Right lobe of liver (tissue), 6 donors: ENCODE measurements at places on chromosomes 2 and 18. TPM values are rescaled to one million over a fixed set of nuclear protein-coding genes. Genes with fewer than 3 reads are reported as not detected.

DNA sequence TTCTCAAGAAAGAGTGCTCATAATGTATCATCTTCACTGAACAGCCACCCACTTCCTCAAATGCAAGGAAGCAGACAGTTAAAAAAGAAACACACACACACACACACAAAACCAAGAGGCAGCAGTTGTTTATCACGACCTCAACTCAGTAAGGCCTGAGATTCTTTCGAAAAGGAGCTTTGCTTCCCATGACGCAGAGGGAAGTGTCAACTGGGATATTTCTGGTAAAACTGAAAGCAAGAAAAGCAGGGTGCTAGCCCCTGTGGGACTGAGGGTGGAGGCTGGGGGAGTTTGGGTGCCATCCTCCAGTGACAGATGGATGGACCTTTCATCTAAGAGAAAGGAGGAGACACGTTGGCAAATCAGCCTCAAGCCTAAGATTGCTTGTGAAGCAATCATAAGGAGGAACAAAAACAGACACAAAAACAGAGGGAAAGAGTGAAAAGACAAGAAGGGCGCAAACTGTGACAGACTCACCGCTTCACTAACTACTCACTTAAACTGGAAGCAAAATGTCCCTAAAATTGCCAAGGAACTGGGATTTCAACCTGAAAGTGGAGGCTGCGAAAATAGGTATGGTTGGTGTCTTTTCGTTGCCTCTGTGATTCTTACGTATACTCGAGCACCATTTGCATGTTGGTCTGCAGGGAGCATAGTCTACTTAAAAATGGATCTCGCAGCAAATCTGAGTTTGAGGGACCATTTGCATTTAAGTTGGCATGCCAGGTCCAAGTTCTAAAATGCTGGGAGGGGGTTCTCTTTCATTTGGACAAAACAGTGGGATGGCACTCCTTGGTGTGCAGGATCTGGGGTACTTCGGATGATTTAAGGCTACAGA lies at the start of gene ARHGAP25:
Gene ARHGAP25, plus strand, starts transcription at position 124 of the 838 bp plus-strand sequence. Its CDS starts 389 bp downstream, at position 513.
- no peaks in the 10 kb centered on the region for H3K36me3 ChIP-seq
- no peak within 1 kb of the TSS for H3K4me3 ChIP-seq
- H3K27ac ChIP-seq = peak within 1 kb of the TSS; percentile 64
- H3K4me1 ChIP-seq = no peaks in the 10 kb centered on the region

GRCh38 chr18:68874361-68874760 lies 76.5 kb downstream of the CCDC102B start:
- no peaks in the 10 kb centered on the region for H3K4me1 ChIP-seq
- no peak overlapping the region for H3K4me3 ChIP-seq
- H3K27ac ChIP-seq = no peak overlapping the region
- no peaks in the 10 kb centered on the region for H3K27me3 ChIP-seq

- H3K36me3 ChIP-seq = no peaks in the 10 kb centered on the region
- no peaks in the 10 kb centered on the region for H3K4me1 ChIP-seq
- no peak overlapping the region for H3K4me3 ChIP-seq
- no peaks in the 10 kb centered on the region for H3K27me3 ChIP-seq
- no peak for DNase-seq
- no peak overlapping the region for H3K27ac ChIP-seq
Observed at GRCh38 chr2:120379916-120380893, 34.3 kb downstream of the INHBB start.

DNA sequence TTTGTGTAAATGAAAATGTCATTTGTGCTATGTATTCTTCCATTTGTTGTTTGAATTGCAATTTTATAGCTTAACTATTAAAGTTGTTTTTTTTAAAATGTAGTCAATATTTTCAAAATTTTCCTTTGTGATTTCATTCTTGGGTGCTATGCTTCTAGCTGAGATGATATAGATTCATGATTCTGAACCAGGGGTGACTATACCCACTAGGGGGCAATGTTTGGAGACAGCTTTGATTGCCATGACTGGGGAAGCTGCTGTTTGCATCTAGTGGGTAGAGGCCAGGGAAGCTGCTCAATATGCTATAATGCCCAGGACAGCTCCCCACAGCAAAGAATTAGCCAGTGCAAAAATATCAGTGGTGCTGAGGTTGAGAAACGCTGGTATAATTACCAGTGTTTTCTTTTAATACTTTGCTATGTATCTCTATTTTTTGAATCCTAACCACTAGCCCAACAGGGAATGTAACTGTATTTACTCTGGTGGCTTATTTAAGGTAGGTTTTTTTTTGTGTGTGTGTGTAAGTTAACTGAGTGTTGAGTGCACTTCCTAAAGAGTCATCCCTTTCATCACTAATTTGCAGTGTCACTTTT lies 99.7 kb downstream of the MEP1B start:
- H3K27ac ChIP-seq = no peak overlapping the region
- no peak overlapping the region for H3K4me3 ChIP-seq
- no peaks in the 10 kb centered on the region for H3K27me3 ChIP-seq

- H3K4me3 ChIP-seq = no peak overlapping the region
- H3K27me3 ChIP-seq = no peaks in the 10 kb centered on the region
- no peaks in the 10 kb centered on the region for H3K36me3 ChIP-seq
- H3K4me1 ChIP-seq = no peaks in the 10 kb centered on the region
- no peak for DNase-seq
Observed at GRCh38 chr2:1627628-1628381, 116.5 kb downstream of the PXDN start.

DNA sequence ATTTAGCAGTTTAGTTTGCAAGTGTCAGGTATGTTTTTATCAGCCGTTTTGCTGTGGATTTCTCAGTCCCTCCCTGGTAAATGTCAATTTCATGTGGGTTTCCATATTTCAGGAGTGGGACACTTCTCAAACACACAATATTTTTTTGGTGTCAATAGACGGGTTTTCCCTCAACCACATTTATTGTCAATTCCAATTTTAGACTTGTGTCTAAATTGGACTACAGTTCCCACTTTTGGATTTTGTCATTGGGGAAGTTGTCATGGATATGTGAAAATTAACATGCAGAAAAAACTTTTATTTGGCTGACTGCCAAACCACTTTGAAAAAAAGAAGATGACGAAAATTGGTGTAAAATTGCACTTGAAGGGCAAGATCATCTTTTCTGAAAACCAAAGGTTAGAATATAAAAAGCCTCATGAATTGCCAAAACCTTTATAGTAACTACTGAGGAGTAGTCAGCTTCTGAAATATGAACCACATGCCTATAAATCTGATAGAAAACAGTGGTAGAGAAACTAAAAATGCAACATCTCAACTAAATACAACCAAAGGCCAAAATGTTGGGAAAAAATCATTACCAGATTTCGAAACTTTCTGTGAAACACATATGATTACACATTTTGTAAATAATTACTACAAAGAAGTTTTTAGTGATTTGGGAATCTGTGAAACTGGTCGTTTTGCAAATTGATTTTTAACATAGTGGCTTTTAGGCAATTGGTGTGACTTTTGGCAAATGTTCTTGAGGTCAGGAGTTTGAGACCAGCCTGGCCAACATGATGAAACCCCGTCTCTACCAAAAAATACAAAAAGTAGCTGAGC lies 106.4 kb downstream of the BCL2L11 start:
- no peaks in the 10 kb centered on the region for H3K36me3 ChIP-seq
- H3K27ac ChIP-seq = no peak overlapping the region
- no peak overlapping the region for H3K4me3 ChIP-seq
- H3K27me3 ChIP-seq = no peaks in the 10 kb centered on the region

Gene TMEM182
- total RNA-seq = 1.2 TPM

Gene HRH4
- 0.07 TPM for total RNA-seq
